Activated CD8-positive, alpha-beta memory T cell treated with anti-CD3 and anti-CD28 coated beads for 1 hour (primary cell): ENCODE measurements at places on chromosomes 11 and 22.

DNA sequence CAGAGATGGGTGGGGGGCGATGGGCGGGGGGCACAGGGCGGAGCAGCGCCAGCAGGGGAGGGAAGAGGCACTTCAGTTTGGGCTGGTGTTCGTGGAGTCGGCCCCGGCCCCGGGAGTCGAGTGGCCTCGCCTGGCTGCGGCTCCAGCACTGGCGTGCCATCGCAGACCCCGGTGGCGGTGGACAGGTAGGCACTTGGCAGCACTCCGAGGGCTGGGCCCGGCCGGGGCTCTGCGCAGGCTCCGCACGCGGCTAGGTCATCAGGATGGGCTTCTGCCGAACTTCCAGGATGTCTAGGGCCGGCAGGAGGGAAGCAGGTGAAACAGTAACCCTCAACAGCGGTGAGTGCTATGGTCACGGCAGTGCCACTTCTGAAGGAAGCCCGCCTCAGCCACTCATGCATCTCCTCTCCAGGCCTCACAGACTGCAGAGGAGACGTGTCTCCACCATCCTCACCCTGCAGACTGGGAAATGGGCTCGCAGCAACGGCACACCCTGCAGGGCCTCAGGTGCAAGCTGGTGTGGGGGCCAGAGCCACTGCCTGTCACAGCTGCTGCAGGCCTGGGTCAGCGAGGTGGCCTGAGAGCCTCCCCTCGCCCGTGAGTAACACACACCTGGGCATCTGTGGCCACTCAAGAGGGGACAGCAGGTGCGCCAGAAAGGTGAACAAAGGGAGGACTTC, 33.3 kb downstream of the NUP50 start:
- DNase-seq = no peak

DNA sequence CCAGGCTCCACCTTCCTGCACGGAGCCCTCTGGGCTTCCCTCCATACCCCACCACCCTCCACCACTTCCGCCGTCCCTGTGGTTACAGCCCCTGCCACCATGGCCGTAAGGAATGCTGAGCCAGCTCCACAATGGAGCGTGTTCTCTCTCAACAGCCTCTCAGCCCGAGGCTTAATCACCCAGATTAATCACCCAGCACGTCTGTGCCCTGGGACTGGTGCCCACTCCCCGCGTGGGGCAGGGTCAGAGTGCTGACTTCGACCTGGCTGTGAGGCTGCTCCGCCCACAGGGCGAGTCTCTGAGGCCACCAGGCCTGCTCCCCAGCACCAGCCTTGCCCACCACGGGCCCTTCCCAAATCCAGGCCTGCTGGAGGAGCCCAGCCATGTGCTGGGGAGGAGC, 4.0 kb upstream of the TH start:
- no peak for DNase-seq

DNA sequence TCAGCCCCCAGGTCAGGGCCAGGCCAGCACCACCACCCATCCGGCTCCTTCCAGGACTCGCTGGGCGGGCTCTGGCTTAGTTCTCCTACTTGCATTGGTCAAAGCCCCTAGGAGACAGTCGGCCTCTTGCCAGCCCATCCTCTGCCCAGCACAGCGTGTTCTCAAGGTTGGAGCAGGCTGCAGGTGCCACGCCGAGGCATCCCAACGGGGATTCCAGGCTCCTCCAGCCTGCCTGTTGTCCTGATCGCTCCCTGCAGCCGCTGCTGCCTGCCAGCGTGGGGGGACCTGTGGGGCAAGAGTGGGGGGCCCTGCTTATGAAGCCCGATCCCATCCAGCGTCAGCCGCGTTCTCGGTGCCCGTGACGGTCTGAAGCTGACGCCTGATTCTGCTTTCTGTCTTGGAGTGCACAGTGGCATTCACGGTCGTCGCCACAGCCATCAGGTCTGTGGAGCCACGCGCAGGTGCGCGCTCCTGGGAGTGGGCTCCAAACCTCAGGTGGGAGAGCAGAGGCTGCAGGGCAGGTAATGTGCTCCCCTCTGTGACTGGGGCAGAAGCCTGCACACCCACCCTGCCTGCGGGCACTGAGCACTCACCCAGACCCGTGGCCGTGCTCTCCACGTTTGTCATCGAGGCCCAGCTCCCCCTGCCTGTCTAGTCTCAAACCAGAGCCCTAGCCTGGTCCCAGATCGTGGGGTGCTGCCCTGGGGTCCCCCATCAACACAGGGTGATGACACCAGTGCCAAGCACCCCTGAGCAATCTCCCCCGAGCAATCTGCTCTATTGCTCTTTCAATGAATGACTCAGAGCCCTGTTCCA, 991.6 kb downstream of the BRD1 start:
- DNase-seq = no peak

DNA sequence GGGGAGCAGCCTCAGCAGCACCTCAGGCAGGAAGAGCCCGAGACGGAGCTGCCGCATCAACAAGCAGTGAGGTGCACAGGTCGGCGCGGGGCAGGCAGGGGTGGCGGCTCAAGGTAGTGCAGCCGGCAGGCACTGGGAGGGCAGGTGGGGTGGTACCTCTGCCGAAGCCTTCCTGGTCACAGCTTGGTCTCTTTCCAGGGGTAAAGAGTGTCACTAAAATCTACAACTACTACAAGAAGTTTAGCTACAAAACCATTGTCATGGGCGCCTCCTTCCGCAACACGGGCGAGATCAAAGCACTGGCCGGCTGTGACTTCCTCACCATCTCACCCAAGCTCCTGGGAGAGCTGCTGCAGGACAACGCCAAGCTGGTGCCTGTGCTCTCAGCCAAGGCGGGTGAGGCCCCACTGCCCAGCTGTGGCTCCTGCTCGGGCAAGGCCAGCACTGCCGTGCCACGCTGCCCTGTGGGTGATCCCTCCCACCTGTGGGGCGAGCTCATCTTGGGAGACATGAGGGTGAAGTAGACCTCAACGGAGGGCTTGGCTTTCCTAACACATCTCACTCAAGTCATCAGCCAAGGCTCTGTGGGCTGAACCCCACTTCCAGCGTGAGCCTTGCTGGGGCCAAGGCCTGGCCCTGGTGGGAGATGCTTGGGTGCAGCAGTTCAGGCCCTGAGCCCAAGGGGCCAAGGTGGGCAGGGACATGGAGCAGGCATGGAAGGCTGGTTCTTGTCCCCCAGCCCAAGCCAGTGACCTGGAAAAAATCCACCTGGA, 13.6 kb downstream of the GATD1 start:
- no peak for DNase-seq

GRCh38 chr11:6476571-6476970, 2.8 kb upstream of the TRIM3 start:
- no peak for DNase-seq

DNA sequence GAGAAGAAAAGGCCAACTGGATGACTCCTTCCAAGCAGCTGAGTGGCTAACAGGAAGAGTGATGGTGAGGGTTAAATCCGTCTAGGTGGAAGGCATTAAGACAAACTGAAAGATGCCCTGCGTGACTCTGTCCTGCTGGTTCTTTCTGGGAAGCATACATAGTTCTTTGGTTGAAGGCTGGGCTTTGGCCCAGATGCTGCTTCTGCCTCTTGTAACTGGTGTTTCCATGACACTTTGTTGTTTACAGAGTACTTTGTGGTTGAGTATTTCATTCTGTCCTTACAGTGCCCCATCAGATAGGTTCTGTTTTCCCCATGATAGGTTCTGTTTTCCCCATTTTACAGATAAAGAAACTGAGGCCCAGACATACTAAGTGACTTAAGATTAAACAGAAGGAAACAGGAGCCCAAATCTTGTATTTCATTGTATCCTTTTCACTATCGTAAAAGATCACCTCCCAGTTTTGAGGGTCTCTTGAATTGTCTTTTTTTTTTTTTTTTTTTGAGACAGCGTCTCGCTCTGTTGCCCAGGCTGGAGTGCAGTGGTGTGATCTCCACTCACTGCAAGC, 124.3 kb upstream of the RASSF10 start:
- DNase-seq = no peak

DNA sequence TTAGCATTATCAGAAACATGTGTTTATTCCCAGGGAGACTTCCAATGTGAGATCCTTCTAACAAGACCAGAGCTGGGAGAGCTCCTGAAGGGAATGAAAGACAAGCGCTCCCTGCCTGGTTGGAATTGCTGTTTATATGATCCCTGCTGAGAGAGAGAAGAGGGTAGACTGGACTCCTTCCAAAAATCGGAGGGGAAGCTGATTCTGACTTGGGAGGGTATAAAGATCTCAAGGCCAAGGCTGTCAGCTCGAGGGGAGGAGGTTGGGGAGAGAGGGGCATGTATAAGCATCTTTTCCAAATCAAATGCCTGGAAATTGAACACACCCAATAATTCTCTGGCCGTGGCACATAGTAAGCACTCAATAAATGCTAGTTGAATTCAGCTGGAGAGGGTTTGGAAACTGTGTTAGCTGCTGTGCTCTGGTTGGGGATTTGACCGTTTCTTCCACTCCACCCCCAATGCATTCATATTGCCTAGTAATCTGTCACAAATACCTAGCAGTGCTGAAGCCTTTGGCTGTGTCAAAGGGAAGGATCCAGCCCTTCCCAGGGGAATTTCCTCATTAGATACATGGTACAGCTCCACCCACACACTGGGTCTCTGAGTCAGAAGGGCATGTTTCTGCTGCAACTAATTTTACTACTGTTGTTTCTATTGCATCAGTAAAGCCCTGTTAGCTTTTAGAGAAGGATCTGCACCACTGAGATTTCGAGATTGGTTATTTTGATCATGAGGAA, 61.5 kb downstream of the CACNG2 start:
- DNase-seq = no peak

- DNase-seq = no peak
Observed at GRCh38 chr22:49792107-49792506, 35.6 kb downstream of the BRD1 start.

- DNase-seq = no peak
Observed at GRCh38 chr11:108601150-108601549, 7.6 kb upstream of the EXPH5 start.

GRCh38 chr11:85826116-85826855, 15.3 kb upstream of the SYTL2 start:
- no peak for DNase-seq

DNA sequence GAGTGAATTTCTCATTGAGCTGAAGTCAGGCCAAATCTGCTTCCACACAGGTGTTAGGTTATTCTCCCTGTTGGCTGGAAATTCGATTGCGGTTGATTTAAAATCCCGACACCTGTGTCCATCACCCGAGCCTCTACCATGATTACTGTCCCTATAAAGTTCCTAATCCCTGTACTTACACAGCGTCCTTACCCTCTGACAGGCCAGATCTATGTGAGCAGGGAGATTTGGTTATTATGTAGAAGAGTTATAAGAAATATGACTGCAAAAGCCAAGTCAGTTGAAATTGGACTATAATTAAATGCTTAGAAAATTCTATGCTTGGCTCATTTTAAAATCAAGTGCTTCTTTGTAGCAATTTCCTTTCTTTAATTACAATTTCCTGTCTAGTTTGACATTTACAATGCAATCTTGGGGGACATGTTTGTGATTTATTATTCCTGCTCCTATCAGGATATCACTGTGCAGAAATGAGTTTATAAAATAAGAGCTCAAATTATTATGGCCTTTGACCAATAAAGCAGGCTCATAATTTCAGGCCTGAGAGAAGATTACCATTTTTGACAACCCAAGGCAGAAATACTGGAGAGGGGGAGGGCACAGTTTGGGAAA, 32.5 kb upstream of the LMO1 start:
- no peak for DNase-seq

DNA sequence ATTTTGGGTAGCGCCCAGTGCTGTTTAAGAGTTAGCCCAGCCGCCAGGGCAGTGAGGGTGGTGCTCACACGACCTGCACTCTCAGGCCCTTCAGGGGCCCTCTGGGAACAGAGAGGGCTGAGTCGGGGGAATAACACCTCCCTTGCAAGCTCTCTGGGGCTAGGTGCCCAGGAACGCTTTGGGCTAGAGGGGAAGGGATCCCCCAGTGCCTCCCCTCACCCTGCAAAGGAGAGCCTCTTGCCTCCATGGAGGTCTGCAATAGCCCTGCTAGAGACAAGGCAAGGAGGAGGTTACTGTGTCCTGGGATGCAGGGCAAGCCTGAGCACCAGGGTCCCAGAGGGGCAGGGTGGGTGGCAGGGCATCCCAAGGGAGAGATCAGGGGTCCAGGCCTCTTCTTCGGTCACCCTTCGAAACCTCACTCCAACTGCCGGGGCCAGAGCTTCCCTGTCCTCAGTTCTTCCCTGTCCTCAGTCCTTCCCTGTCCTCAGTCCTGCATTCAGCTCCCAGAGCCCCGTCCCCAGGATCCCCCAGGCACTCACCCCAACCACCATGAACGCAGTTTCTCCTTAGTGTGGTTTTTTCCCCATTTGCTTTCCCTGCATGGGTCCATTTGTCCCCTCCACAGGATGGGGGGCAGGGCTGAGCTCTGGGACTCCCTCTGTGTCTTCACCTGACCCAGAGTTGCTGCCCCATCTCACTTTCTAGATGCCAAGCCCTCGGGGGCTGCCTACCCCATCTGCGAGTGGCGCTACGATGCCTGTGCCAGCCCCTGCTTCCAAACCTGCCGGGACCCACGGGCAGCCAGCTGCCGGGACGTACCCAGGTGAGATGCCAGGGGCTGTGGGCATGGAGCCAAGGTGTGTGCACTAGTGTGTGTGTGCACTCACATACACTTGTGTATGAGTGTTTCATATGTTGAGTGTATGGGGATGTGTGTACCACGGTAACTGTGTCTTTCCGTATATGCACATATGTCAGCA, 60.8 kb downstream of the OTOG start:
- DNase-seq = no peak

DNA sequence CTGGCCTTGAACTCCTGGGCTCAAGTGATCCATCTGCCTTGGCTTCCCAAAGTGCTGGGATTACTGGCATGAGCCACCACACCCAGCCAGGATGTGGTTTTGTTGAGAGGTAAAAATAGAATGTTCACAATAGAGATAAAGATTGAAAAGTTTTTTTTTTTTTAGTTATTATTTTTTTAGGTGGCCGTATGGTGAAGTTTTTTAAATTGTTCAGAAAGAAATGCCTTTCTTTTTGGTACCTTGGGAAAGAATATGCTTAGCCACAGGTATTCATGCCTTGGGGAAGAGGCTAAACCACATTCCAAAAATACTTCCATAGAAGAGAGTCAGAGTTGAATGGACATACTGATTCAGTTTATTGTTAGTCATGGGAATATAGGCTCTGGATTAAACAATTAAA, 143.4 kb downstream of the C11orf91 start:
- DNase-seq = no peak

DNA sequence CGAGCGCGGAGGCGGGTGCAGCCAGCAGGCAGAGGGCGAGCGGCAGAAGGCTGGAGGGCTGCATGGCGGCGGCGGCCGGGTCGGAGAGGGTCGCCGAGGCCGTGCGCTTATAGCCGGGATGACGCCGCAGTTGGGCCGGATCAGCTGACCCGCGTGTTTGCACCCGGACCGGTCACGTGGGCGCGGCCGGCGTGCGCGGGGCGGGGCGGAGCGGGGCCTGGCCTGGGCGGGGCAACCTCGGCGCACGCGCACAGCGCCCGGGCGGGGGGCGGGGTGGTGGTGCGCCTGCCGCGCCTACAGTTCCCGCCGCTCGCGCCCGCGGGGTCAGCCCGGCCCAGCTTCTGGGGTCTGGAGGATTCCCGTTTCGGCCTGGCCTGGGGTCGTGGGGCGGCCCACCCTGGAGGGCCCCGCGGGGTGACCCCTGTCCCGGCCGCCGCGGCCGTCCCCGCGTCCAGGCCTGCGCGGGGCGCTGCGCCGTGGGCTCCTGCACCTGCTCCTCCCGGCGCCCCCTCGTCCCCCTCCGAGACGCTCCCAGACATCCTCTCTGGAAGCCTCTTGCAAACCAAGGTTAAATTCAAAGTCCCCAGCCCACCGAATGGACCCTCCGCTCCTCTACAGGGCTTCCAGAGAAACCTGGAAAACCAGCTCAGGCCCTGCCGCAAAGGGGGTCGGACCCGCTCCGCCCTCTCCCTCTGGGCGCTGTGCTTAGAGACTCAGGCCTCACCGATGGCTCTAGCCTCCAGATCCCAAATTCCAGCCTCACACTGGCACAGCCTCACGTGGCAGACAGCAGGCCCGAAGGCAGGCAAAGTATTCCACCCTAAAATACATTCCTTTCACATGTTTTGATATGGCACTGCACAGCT, at the start of gene CTSD:
Gene CTSD, minus strand, starts transcription at position 132 of the 866 bp plus-strand sequence. Its CDS starts 68 bp downstream, at position 64.
- peak; percentile 44 for DNase-seq
